ENCODE measurements at places on chromosomes 16 and 17.

- no peak for DNase-seq
These were observed 2.2 kb downstream of the YBX2 start for GRCh38 chr17:7292194-7292593.

DNA sequence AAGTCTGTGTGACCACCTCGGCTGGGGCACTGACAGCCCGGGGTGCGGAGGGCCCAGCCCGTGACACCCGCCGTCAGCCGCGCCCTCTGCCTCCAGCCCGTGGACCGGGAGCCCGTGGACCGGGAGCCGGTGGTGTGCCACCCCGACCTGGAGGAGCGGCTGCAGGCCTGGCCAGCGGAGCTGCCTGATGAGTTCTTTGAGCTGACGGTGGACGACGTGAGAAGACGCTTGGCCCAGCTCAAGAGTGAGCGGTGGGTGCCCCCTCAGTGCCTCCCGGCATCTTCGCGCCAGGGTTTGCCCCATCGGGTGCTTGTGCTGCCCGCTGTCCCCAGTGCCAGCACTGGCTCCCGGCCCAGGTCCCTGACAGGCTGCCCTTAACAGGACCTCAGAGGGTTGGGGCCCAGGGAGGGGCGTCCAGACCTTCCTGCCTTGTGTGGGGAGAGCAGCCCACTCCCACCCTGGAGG, 13.7 kb downstream of the CENPX start:
- DNase-seq = no peak

GRCh38 chr16:54657058-54657708, 273.5 kb upstream of the IRX5 start:
- no peak for DNase-seq

DNA sequence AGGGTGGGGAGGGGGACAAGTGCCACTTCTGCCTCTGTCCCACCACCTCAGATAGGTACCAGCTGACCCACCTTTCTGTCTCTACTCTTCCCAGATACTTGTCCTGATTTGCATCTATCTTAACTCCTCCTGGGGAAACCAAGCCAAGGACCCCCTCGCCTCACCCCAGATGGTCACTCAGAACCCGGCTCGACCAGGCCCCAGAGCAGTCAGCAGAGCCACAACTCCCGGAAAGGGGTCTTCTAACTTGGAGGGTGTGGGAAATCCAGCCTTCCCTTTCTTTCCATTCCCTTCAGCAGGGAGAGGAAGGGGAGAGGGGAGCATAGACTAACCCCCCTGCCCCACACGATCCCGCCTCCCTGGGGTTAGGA, 1.9 kb downstream of the CAVIN1 start:
- no peak for DNase-seq

DNA sequence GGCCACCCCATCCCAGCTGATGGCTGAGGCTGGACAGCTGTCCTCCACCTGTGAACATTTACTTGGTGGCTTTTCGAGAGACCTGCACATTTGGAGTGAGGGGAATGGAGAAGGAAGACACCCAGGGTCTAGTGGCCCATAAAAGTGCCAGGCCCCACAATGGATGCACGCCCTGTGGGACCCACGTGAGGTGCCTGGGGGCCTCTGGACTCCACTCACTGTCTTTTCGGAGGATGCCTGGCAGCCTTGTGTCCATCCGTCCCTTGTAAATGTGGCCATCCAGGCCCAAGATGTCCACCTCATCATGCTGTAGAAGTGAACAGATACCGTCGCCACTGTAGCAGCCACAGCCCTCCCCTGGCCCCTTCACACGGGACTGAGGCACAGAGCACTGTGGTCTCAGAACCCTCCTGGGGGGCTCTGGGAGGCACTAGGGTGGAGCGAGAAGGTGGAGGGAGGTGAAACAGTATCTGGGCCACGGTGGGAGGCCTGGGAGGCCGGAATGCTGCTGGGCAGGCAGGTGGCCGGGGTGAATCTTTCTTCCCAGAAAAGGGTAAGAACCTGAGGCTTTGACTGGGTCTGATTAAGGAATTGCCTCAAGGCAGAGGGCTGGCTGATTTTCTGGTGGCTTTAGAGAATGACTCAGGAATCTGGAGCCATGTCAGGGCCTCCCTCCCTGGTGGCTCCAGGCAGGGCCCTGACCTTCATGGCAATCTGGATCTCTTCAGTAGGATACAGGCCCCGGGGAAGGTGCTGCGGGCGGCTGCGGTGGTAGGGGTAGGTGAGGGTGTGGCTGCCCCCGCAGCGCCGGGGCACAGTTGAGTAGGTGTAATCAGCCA, 11.5 kb downstream of the UBALD2 start:
- no peak for DNase-seq

GRCh38 chr17:40108970-40109824, 8.8 kb upstream of the NR1D1 start:
- DNase-seq = no peak

DNA sequence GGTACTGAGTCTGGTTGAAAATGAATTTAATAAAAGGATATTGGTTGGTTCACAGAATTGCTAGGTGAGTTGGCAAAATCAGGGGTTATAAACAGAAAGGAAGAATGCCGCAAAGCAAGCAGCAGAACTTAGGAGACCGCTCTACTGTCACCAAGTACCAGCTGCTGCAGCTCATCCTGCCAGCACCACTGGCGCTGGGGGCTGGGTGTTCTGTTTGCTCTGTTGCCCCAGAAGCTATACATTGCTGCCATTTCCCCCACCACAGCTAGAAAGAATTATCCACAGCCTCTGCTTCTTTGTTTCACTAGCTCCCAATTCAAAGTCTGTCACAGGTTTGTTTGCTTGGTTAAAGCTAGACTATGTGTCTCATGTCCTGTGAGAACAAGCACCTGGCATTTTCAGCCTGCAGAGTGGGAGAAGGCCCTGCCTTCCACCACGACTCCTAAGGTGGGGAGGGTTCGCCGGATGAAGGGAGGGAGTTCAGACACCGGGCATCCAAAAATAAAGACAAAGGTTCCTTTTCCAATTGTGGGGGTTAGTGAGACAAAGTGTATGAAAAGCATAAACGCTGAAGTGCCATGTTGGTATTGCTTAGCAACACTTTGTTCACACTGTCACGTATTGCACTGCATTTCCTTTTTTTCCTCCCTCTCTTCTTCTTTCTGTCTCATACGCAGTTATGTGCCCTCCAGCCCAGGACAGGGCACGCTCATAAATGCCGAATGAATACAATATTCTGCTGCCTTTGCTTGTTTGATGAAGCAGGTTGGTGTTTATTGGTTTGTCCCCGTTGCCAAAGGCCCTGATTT, 9.6 kb upstream of the CPD start:
- no peak for DNase-seq

GRCh38 chr17:65851965-65852736, 290.7 kb upstream of the AXIN2 start:
- no peak for DNase-seq

- DNase-seq = no peak
These were observed 10.0 kb downstream of the AXIN2 start for GRCh38 chr17:65551267-65552040.

DNA sequence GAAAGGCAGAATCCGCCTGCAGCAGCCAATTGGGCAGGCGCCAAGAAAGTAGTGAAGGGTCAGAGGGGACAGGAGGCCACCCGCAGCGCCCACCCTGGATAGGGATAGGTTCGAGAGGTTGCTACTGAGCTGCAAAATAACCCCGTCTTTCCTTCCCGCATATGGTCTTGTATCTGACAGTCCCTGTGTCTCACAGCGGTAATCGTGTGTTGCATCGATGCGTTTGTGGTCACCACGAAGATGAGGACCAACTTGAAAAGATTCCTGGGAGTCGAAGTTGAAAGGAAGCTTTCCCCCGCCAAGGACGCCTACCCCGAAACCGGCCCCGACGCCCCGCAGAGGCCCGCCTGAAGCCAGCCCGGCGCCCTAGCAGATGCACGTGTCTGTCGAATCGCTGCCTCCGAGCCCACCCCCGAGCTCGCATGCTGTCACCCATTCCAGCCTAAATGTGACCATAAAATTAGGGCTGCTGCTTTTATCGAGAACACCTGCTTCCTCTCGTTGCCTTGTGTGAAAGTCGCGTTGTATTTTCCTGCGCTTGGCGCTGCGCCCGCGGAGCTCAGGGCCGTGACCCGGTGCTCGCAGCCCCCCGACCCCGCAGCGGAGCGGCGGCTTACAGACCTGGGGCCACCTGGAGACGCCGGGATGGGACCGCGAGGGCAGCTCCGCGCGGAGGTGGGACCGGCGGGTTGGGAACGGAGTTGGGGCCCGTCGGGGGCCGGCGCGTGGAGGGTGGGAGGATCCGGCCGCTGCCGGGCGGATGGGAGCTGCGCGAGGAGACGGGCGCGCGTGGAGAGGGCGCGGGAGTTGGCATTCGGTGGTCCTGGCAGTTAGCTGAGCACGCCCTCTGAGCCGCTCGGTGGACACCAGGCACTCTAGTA, at the start of gene CMTM2:
CMTM2 (plus strand) TSS at position 813 of the 881 bp plus-strand sequence. CDS start 145 bp downstream, outside the sequence.
- DNase-seq = no peak

- DNase-seq = no peak
These were observed 97.2 kb downstream of the NOG start for GRCh38 chr17:56690441-56691291.

- no peak for DNase-seq
These were observed 2.4 kb downstream of the PDIA2 start for GRCh38 chr16:285146-286055.

GRCh38 chr17:17440010-17440843, 36.6 kb upstream of the MED9 start:
- DNase-seq = peak; percentile 60

DNA sequence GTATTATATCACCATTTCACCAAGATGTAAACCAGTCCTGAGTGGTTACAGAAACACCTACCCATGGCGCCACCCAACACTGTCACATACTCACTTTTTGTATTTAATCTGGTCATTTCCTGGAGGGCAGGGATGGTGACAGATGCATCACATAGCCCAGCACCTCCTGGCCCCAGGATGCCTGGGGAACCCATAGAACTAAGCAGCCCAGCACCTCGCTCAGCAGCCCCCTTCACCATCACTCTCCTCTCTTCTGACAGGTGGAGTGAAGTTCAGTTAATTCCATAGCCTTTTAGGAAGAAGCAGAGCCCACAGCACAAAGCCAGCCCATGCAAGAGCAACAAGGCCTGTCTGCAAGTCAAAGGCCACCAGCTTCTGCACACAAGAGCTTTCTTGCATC, 27.5 kb downstream of the MYLK3 start:
- no peak for DNase-seq

GRCh38 chr16:67277999-67278772, 1.1 kb upstream of the PLEKHG4 start:
- no peak for DNase-seq

- no peak for DNase-seq
These were observed 14.9 kb upstream of the CBFA2T3 start for GRCh38 chr16:88991813-88992350.

DNA sequence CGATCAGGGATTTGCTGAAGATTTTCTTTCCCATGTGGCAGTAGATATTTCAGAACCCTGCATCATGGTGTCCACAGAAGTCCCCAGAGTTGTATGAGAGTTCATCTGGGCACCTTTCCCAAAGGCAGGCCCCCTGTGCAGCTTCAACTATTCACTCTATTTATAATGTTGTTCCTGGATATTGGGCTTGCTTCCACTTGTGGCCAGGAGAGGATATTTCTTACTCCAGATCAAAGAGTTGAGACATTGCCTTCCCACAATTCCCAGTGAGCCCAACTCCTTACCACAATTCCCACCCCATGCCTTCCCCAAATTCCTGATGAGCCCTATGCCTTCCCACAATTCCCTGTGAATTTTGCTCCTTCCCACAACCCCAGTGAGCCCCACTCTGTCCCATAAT, 206.9 kb downstream of the WWOX start:
- DNase-seq = no peak

GRCh38 chr16:15970202-15970601, 20.8 kb downstream of the ABCC1 start:
- no peak for DNase-seq

- DNase-seq = no peak
These were observed 4.9 kb downstream of the ALDOA start for GRCh38 chr16:30070490-30070889.

- DNase-seq = no peak
These were observed 30.1 kb downstream of the SNX11 start for GRCh38 chr17:48137656-48138055.

DNA sequence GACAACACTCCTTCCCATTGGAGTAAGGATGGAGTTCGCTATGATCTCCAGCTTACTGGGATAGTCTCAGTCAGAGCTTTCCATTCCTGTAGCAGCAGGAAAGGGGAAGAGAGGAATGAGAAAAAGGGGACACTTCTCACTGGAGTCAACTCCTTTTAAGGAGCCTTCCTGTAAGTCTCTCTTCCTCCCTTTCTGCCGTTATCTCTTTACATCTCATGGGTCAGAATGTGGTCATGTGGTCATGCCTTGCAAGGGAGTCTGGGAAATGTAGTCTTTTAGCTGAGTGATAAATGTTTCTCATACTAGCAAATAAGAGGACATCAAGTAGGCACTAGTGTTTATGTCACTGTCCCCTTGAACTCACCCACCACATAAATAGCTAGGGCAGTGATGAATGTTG, 227.3 kb downstream of the HAPSTR1 start:
- no peak for DNase-seq

DNA sequence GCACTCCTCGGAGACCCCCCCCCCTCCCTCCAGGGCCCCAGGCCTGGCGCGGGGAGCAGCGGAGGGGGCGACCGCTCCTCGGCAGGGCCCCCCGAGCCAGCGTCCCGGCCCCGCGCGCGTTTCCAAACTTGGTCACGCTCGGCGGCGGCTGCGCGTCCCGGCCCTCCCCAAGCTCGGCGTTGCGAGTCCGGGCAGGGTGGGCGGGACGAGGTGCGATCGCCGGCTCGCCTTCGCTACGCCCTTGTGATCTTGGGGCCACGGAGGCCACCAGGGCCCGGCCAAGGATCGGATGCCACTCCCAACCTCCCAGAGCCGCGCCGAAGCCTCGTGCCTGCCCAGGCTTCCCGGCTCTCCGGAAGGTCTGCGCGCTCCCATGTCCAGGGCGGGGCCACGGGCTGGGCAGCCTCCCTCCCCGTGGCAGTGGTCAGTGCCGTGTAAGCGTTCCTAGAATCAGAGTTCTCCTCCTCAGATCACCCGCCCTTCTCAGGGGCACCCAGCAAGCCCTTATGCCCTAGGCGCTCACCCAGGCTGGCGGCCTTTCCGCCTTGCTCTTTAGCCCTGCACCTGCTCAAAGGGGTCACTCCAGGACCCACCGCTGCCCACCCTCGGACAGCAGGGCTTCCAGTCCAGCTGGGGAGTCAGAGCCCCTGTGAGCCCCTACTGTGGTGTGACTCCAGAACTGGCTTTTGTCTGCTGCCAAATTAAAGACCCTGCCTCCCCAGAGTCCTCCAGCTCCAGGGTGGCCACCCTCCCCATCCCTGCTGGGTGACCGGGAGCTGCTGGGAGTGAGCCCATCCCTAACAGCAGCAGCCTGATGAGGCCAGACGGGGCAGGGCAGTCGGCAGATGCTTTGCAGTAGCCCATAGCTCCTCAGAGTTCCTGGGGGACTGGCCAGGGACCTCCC, 12.2 kb upstream of the MRPS23 start:
- DNase-seq = no peak

- DNase-seq = no peak
These were observed 195.2 kb downstream of the IRX5 start for GRCh38 chr16:55125818-55126385.
